ENCODE measurements at places on chromosomes 12 and 14. TPM values are rescaled to one million over a fixed set of nuclear protein-coding genes. Genes with fewer than 3 reads are reported as not detected.
A peak's percentile ranks its signal among the peaks of the same experiment; 100 is the strongest.

DNA sequence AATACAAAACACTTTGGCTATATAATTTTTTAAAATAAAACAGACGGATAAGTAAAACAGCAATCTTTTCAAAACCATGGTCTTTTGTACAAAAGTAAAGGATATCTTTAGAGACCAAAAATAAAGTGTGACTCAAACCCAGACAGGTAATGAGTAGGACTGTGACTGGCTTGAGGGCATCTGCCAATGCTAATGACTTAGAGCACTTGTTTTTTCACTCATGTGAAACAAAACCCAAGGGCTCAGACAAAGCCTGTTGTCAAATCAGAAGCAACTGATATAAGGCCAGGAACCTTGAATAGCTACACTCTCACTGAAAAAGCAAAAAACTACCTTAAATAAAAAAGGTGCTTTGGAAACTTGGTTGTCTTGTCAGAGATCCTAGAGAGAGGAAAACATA lies 357.4 kb downstream of the TMEM117 start:
- DNase-seq = no peak
- no peaks in the 10 kb centered on the region for H3K36me3 ChIP-seq
- H3K27me3 ChIP-seq = no peaks in the 10 kb centered on the region
- H3K27ac ChIP-seq = no peak overlapping the region

The HCAR1 gene
- total RNA-seq = 0.12 TPM

DNA sequence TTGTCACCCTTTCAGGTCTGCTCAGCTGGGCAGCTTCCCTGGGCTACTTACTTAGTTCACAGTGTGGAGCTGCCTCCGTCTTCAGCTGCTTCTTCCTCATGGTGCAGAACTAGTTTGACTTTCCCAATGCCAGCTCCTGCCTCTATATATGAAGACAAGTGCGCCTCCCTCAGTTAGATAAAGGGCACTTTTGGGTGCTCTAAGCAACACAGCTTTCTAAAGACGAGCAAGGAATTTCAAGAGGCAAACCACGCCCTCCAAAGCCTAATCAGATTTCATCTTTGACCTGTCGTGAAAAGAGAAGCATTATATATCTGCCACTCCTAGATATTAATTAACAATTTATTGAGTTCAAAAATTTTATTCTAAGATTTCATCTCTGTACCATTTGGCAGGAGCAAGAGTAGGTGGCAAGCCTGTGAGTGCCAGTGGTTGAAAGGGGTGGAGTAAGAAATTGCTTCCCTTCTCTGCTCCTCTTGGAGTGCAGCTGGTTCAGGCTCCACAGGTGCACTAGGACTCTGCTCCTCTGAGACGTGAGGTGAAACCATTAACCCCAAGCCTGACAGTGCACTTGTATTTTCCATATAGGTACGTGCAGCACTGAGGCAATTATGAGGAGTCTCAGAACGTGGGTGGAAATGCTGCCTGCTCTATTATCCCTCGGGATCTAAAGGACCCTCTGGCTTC lies 2.1 kb upstream of the SLC11A2 start:
- H3K4me1 ChIP-seq = no peaks in the 10 kb centered on the region
- H3K36me3 ChIP-seq = no peaks in the 10 kb centered on the region
- DNase-seq = no peak
- no peaks in the 10 kb centered on the region for H3K27me3 ChIP-seq

- no peaks in the 10 kb centered on the region for H3K36me3 ChIP-seq
- H3K27ac ChIP-seq = no peak overlapping the region
- DNase-seq = no peak
- H3K4me3 ChIP-seq = no peak overlapping the region
These were observed 48.4 kb downstream of the ATL1 start for GRCh38 chr14:50608302-50608851.

DNA sequence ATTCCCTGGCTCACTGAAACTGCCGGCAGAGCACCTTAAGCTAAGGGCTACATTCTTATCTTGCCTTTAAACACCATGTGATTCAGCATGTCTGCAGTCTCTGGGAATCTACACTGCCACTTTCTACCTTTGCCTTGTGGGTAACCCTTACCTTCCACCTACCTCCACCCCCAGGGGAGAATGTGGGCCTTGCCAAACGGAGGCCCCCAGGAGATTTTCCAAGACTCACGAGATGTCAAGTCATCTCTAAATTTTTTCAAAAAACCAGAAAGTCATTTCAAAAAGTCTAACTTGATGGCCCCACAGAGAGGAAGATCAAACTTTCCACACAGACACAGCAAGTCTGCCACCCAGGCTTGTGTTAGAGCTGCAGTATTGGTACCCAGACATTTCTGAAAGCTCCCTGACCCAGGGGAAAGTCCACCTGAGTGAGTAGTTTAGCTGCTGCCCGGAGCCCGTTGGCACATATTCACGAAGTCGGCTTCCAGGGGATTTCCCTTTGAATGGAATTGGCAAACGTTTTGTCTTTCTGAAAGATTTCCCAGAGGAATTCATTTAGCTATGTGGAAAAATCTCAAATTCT lies 4.7 kb upstream of the PSMA6 start:
- DNase-seq = no peak
- no peaks in the 10 kb centered on the region for H3K27me3 ChIP-seq
- peaks cover 11% of the 10 kb centered on the region for H3K4me1 ChIP-seq
- H3K4me3 ChIP-seq = no peak overlapping the region

GRCh38 chr12:52284562-52285171 lies 6.7 kb downstream of the KRT81 start:
- H3K36me3 ChIP-seq = no peaks in the 10 kb centered on the region
- H3K27me3 ChIP-seq = no peaks in the 10 kb centered on the region
- no peak overlapping the region for H3K4me3 ChIP-seq
- H3K4me1 ChIP-seq = peaks cover 18% of the 10 kb centered on the region
- no peak for DNase-seq

DNA sequence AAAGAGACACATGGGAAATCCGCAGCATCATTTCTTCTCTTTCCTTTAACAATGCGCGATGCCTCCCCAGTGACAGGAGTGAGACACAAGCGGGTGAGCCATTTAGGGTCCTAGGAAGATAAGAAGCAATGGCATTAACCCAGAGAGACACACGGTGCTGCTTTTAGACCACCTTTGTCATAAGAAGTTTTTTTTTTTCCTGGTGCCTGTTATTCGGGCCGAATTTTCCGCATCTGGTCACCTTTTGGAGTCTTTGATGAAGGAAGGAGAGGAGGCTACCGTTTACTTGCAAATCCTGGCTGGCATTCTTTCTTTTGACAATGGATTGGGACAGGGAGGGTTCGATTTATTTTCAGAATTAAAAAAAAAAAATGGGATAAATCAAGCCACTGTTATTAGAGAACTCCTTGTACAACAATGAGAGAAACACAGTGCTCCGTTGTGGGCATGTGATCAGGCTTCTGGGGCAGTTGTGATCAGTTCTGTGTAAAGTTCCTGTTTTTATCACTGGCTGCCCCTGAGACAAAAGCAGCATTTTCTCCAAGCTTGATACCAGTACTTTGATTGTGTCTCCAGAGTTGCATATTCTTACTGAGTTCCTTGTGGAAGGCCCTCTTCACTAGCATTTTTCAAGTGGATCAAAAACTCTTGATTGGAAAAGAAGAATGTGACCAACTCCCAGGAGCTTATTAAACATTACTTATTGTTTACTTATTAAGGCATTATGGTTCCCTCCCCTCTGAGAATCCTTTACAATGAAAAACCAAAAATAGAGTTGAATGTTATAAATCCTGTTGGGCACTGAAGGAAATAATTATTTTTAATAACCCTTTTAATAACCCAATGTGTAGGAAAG lies 1.1 kb downstream of the DIP2B start:
- H3K4me3 ChIP-seq = peak overlapping the region; percentile 84
- H3K27ac ChIP-seq = peak overlapping the region; percentile 98
- H3K4me1 ChIP-seq = no peaks in the 10 kb centered on the region
- no peaks in the 10 kb centered on the region for H3K36me3 ChIP-seq
- DNase-seq = no peak

The CHFR gene
- 13.8 TPM for total RNA-seq

- no peaks in the 10 kb centered on the region for H3K36me3 ChIP-seq
- H3K27ac ChIP-seq = no peak overlapping the region
- no peak for DNase-seq
- H3K27me3 ChIP-seq = no peaks in the 10 kb centered on the region
- no peak overlapping the region for H3K4me3 ChIP-seq
- no peaks in the 10 kb centered on the region for H3K4me1 ChIP-seq
These were observed 13.1 kb downstream of the KRT85 start for GRCh38 chr12:52354200-52354599.

GRCh38 chr14:73223049-73223448 lies 14.3 kb upstream of the PAPLN start:
- no peak for DNase-seq
- H3K4me3 ChIP-seq = no peak overlapping the region
- H3K27ac ChIP-seq = no peak overlapping the region
- H3K4me1 ChIP-seq = peaks cover 11% of the 10 kb centered on the region
- peaks cover 24% of the 10 kb centered on the region for H3K36me3 ChIP-seq

DNA sequence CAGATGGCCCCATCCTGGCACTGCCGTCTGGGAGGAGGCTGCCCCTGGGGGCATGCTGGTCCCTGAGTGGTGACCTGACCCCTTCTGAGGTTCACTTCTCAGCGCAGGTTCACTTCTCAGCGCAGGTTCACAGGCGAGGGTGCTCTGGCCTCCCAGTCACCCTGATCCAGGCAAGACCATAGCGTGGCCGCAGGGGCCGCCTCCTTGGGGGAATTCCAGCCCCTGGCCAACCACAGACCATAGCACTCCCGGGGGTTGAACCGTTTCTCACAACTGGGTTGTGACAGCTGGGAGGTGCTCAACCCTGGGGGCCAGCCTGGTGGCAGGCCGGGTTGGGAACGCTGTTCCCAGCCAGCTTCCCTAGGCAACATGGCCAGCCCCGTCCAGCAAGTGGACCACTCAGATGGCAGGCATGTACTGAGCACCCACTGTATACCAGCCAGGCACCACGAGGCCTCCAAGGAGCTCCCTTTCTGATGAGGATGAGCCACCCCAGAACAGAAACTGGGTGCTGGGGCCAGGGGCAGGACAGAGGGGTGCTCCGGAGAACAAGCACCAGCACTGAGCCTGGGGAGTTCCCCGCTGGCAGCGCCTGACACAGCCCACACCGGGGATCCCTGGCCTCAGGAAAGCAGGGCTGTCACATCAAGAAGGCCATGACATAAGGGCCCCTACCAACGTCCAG lies 28.3 kb upstream of the ZFP36L1 start:
- H3K4me3 ChIP-seq = no peak overlapping the region
- H3K36me3 ChIP-seq = no peaks in the 10 kb centered on the region
- no peaks in the 10 kb centered on the region for H3K27me3 ChIP-seq
- H3K4me1 ChIP-seq = no peaks in the 10 kb centered on the region

DNA sequence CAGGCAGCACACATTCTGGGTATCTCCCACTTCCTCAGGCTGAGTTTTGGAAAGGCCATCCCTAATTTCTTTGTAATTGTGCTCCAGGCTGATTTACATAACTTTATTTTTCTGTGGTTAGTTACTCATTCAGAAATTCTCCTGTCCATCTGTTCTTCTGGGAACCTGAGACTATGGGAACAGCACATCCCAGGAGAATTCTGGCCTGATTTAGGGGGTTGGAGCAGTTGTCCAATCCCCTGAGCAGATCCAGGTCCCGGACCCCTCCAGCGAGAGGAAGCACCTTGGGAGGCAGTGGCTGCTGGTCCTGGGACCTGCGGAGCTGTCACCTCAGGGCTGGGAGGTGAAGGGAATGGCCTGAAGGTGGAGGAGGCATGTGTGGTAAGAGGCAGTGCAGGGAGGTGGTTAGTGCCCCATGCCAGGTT lies 40.4 kb downstream of the TSPAN9 start:
- no peaks in the 10 kb centered on the region for H3K36me3 ChIP-seq
- H3K27me3 ChIP-seq = no peaks in the 10 kb centered on the region
- no peak overlapping the region for H3K4me3 ChIP-seq

DNA sequence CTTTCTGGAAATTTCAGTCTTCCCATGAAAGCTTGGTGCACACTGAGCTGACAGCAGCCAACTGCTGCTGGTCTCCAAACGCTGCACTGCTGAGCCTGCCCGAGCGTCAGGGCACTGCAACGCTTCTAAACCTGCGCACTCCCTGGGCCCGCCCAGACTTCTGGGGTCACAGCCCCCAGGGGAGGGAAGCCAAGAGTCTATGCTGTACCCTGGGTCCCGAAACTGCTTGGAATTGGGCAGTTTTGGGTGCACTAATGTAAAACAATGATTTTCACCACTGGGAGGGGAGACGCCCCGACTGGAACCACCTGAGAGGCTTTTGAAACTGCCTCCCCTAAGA lies 32.0 kb downstream of the CCDC92 start:
- H3K36me3 ChIP-seq = peaks cover 51% of the 10 kb centered on the region
- H3K27me3 ChIP-seq = no peaks in the 10 kb centered on the region
- no peak for DNase-seq
- peaks cover 8% of the 10 kb centered on the region for H3K4me1 ChIP-seq

GRCh38 chr14:72597252-72598233 lies 296.4 kb downstream of the DPF3 start:
- no peaks in the 10 kb centered on the region for H3K27me3 ChIP-seq
- H3K4me3 ChIP-seq = no peak overlapping the region
- H3K4me1 ChIP-seq = no peaks in the 10 kb centered on the region
- H3K27ac ChIP-seq = no peak overlapping the region
- DNase-seq = no peak

The HDAC7 gene
- 60.2 TPM for total RNA-seq

GRCh38 chr12:102633981-102634605 lies 153.7 kb upstream of the IGF1 start:
- H3K4me1 ChIP-seq = no peaks in the 10 kb centered on the region
- no peak overlapping the region for H3K4me3 ChIP-seq
- no peaks in the 10 kb centered on the region for H3K27me3 ChIP-seq
- no peak for DNase-seq
- no peaks in the 10 kb centered on the region for H3K36me3 ChIP-seq

GRCh38 chr14:92888896-92889295 lies 34.1 kb upstream of the CHGA start:
- H3K36me3 ChIP-seq = no peaks in the 10 kb centered on the region
- no peak for DNase-seq
- no peak overlapping the region for H3K27ac ChIP-seq
- no peaks in the 10 kb centered on the region for H3K27me3 ChIP-seq

- no peak overlapping the region for H3K4me3 ChIP-seq
- H3K36me3 ChIP-seq = no peaks in the 10 kb centered on the region
- no peak overlapping the region for H3K27ac ChIP-seq
These were observed 770.0 kb downstream of the FLRT2 start for GRCh38 chr14:86299994-86300393.

The SAMD15 gene
- total RNA-seq = 0.26 TPM

DNA sequence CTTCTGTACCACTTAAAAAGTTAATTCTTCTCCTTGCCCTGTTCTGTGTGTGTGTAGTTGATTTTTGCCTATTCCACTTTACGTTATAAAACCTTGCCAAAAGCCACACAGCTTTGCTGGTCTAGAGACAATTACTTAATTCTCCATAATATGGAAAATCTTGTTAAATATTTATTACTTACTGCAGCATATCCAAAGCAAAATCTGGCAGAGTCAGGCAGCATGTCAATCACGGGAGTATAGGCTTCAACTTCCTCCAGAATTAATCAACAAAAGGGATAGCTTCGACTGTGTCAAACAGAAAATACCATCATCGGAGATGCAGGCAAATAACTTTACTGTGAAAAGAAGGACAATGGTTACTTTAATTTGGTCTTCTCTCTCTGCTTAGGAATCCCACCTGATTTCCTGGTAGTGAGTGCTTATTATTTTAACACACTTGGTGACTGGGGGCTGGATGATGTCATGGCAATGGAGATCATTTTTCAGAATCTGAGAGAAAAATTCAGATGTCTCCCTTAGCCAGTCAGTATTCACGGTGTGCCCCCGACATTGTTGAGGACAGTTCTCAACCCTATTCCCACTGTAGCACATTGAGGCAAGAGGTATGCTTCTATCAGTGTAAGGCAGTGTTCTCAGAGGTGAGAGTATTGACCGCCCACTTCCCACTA lies 3.7 kb upstream of the MSRB3 start:
- no peaks in the 10 kb centered on the region for H3K36me3 ChIP-seq
- no peak for DNase-seq
- no peaks in the 10 kb centered on the region for H3K27me3 ChIP-seq
- H3K27ac ChIP-seq = no peak overlapping the region
- no peaks in the 10 kb centered on the region for H3K4me1 ChIP-seq

GRCh38 chr12:69106482-69107118 lies 132.8 kb upstream of the CPSF6 start:
- H3K36me3 ChIP-seq = no peaks in the 10 kb centered on the region
- no peak for DNase-seq
- no peak overlapping the region for H3K27ac ChIP-seq
- H3K27me3 ChIP-seq = no peaks in the 10 kb centered on the region

All from right atrium auricular region (tissue), 2 donors.